Activated CD4-positive, alpha-beta memory T cell treated with anti-CD3 and anti-CD28 coated beads for 36 hours (primary cell): ENCODE measurements at places on chromosomes 5 and 9.

- no peak for DNase-seq
Measured at GRCh38 chr5:68542207-68542606, 326.7 kb downstream of the PIK3R1 start.

GRCh38 chr5:135211083-135211790 lies 177.2 kb upstream of the PITX1 start:
- DNase-seq, result peak; percentile 5

DNA sequence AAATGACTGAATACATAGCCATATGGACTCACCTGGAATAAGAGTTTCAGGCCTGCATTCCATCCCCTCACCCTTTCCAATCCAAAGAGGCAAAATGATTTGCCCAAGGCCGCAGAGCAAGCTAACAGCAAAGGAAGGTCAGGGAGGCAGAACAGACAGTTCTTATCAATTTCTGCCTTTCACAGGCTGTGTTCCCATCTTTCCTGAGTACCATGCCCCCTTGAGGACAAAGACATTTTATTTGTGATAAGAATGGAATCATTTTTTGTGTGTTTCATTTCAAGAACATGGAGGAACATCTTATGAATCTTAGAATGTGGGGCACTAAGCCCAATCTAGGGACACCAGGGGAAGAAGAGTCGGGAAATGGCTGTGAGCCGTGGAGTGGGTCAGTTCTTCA lies 13.9 kb downstream of the LHFPL2 start:
- no peak for DNase-seq

- DNase-seq, result no peak
Measured at GRCh38 chr9:100309992-100310391, 42.8 kb downstream of the TEX10 start.

DNA sequence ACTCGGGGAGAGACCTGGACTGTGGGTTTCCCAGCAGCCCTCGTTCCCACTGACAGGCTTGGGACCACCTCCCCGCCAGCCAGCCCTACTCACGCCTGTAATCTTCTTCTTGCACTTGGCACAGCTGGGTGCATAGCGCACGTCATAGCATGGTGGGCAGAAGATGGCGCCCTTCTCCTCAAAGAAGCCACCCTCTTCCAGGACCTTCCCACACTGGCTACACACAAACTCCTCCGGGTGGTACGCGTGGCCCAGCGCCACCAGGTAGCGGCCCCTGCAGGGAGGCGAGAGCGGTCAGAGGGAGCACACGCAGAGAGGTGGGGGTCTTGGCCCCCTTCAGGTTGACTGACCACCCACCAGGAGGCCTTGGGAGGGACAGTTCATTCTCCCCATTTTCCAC lies 9.4 kb downstream of the PDLIM7 start:
- no peak for DNase-seq
